ENCODE measurements at places on chromosomes 2 and 18. TPM values are rescaled to one million over a fixed set of nuclear protein-coding genes. Genes with fewer than 3 reads are reported as not detected.

GRCh38 chr2:173986805-173987204 lies 21.6 kb upstream of the SP3 start:
- peak; percentile 53 for DNase-seq

- DNase-seq = peak; percentile 21
Observed at GRCh38 chr2:183666031-183666430, 541.8 kb downstream of the NUP35 start.

The DNAJB2 gene
- total RNA-seq = 81.5 TPM

The CRYBA2 gene
- total RNA-seq = not detected
